ENCODE measurements at places on chromosomes 4 and X.

- DNase-seq, result no peak
Measured at GRCh38 chrX:146346102-146346501, 463.5 kb upstream of the CXorf51B start.

DNA sequence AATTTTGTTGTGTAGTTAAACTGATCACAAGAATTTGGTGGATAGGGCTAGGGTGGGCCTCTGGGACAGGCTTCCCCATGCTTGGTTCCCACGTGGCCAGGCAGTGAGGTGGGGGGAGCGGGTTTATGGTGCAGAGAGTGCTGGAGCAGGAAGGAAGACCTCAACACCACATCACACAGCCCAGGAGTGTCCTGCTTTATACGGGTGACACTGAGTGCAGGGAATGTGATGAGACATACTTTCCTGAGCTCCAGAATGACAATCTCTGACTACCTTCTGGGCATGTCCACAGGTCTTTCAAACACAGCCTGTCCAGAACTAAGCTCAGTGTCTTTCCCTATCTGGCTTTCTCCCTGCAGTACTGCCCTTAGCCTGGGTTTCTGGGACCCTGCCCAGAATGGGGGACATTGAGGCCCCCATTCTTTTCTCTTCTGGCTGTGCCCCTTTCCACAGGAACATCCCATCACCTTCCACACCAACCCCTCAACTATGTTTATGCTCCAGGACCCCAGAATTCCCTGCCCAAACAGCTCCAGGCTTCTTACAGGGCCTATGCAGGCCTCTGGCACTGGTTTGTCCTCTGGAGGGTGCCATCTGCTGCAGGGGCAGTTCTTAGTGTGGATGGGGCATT, 36.5 kb upstream of the RASL11B start:
- DNase-seq, result no peak

DNA sequence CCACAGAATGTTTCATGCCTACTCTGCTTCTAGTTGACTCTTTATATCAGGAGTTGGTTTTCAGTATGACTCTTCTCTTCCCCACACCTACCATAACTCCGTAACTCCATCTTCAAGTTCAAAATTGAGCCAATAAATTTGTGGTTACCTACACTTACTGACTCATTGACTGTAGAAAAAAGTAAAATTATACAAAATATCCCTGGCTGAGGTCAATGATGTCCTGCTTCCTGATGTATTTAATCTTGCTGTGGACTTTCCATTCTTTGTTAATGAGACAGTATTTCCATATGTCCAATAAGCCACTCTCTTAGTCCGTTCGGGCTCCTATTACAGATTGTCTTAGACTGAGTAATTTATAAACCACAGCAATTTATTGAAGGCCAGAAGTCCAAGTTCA, 9.9 kb upstream of the NLGN4X start:
- no peak for DNase-seq

GRCh38 chr4:68359508-68359907, 9.6 kb upstream of the YTHDC1 start:
- DNase-seq, result no peak

DNA sequence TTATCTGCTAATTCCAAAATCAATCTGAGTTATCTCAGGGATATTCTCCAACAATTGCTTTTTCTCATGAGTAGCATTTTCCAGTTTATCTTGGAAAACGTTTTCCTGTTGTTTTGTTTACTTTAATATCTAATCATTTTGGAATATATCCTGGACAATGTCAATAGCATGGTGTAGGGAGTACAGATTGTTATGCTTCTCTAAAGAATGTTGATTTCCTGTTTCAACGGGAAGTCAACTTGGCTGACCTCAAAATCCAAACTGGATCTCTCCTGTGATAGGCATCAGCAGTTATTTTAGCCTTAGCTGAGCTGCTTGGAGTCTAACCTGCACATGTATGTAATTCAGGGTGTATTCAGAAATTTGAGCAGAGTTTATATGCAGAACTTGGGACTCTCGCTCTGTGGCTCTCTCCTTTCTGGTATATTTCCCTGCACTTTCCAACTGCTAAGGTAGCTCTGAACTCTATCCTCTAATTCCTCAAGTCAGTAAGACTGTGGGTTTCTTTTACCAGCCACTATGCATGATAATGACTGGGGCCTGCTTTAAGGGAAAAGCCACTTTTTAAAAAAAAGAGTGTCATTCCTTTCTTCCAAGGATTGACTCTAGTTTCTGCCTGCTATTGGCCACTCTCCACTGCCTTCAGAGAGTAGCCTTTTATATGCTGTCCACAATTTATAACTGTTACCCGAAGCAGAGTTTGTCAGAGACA, 7.7 kb downstream of the PRSS48 start:
- DNase-seq, result no peak

GRCh38 chrX:129665916-129666644, 11.3 kb upstream of the APLN start:
- no peak for DNase-seq

- peak; percentile 92 for DNase-seq
Measured at GRCh38 chrX:1582686-1583437, 8.5 kb upstream of the AKAP17A start.

- DNase-seq, result no peak
Measured at GRCh38 chr4:136156947-136157346, 1375.3 kb downstream of the PCDH18 start.

- DNase-seq, result no peak
Measured at GRCh38 chr4:5447755-5448154, 260.6 kb downstream of the EVC2 start.

- DNase-seq, result no peak
Measured at GRCh38 chrX:13518126-13518525, 51.3 kb upstream of the EGFL6 start.

DNA sequence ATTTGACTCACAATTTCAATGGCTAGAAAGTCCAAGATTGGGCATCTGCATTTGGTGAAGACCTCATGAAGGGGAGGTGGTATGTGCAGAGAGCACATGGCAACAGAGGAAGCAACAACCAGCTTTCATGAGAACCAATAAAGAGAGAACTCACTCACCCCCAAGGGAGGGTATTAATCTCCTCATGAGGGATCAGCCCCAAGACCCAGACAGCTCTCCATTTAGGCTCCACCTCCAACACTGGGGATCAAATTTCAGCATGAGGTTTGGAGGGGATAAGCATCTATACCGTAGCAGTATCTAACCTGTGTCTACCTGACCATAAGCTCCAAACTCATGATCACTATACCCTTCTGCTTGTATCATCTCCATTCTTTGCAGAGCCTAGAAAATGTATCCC, 9.3 kb upstream of the TBC1D19 start:
- no peak for DNase-seq

DNA sequence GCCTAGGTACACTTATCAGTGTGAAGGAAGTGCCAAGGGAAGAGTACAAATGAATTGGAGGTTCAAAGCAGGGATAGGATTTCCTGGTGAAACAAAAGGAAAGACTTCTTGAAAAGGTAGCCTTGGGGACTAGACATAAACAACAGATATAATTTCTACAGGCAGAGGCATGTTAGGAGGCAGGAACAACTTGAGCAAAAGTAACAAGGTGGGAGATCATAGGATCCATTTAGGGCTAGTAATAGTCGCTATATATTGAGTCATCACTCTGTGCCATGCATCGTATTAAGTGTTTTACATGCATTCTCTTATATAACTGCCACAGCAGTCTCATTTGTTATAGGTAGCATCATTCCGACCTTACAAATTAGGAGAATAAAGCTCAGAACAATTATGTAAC, 98.3 kb upstream of the EOLA2 start:
- no peak for DNase-seq

GRCh38 chr4:136687118-136687517, 845.2 kb downstream of the PCDH18 start:
- DNase-seq, result peak; percentile 3

DNA sequence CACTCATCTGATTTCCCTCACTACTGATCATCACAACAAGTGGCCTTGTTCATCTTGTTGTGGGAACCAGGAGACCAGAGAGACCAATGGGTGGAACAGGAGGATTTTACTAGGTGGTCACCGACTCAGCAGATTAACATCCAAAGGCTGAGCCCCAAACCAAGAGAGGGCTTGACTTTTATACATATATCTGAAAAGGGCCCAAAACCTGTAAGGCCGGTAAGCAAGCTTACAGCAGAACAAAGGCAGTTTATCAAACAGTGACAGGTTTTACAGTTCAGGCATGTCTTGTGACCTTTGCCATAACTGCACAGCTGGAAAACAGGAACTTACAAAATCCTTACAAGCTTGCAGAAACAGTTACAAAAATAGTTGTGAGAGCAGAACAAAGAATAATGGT, 195.9 kb downstream of the OR13H1 start:
- DNase-seq, result peak; percentile 68

DNA sequence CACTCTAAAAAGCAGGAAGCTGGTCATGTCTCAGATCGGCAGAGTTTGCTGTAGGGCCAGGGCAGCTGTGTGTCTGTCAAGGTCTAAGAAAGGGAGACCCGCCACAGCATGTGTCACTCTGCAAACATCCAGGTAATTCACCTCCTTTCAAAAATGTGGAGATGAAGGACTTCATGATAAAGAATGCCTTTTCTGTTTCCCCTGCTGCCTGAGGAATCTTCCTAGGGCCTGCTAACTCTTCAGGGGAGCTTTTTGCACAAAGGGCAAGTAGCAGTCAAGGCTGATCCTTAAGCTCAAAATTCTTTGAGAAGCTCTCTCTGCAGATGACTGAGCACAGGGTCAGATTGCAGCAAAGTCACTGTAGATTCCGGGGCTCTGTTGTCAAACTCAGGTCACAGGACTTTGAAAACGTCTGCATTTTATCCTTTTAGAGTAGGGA, 21.1 kb downstream of the RASL11B start:
- no peak for DNase-seq

- DNase-seq, result peak; percentile 9
Measured at GRCh38 chr4:108458681-108459080, 161.7 kb upstream of the RPL34 start.

DNA sequence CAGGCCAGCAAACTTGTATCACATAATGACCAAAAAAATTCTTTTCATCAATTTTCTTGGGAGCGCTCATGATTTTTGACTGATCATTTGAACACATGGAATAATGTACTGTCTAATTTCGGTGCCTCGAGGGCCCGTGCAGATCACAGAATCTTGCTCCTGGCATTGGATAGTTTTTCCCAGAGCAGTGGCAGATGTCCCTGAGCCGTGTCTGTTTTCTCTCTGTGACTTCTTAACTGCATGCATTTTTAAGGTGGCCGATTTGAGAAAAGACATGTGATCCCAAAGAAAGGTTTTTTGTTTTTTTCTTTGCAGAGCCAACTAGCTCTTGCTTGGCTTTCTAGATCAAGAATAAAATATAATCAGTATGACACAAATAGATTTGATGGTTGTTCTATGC, 19.7 kb downstream of the GPRIN3 start:
- DNase-seq, result no peak

- peak; percentile 36 for DNase-seq
Measured at GRCh38 chr4:116015062-116015461, 901.6 kb upstream of the NDST4 start.

- no peak for DNase-seq
Measured at GRCh38 chr4:26854701-26855100, 5.9 kb upstream of the STIM2 start.

GRCh38 chr4:183599690-183600089, 59.3 kb downstream of the RWDD4 start:
- DNase-seq, result no peak

DNA sequence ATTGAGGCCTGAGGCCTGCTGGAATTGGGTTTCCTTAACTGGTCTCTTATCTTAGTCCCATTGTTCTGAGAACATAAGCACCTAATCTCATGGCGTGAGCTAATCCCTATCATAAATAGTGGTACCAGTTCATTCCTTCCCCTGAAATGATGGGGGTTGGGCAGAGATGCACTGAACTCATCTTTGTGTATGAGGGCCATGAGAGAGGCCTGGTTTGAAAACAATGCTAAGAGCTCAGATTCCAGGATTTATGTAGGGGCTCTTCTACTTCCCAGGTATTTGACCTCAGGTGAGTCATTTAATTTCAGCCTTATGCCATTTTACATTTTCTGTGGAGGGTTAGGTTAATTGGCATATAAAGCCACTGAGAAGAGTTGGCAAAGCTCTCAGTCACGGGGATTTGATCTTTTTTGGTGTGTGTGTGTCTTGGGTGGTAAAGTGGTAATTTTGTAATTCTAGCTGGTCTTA, 4.4 kb downstream of the RBM3 start:
- peak; percentile 26 for DNase-seq

GRCh38 chrX:53239474-53239873, 14.5 kb upstream of the KDM5C start:
- peak; percentile 42 for DNase-seq

DNA sequence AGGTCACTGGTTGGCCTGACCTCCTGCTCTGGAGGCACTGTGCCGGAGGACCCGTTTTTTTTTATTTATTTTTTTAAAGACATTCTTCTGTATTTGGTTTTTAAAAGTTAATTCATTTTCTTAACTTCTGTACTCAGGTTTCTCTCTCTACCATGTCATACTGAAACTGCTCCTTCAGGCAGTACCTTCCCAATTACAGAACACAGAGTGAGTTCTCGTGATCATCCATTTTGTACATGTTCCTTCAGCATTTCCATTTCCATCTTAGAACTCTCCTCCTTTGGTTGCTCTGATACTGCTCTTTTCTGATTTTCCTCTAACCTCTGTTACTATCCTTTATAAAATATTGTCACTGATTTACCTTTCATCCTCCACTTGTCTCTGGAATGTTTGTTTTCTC, 17.9 kb downstream of the UBE2K start:
- DNase-seq, result no peak

GRCh38 chr4:38610966-38611431, 53.0 kb upstream of the KLF3 start:
- DNase-seq, result no peak

- peak; percentile 71 for DNase-seq
Measured at GRCh38 chr4:139227729-139228404, 50.8 kb upstream of the ELF2 start.

- no peak for DNase-seq
Measured at GRCh38 chrX:13266641-13267345, 53.1 kb downstream of the ATXN3L start.
